ENCODE measurements at places on chromosomes 7 and 10. TPM values are rescaled to one million over a fixed set of nuclear protein-coding genes. Genes with fewer than 3 reads are reported as not detected.

Gene DKK1
- not detected for total RNA-seq

Gene WDR86
- 0.29 TPM for total RNA-seq

Gene CLEC2L
- total RNA-seq, result not detected

Gene TWIST1
- total RNA-seq, result 0.55 TPM

Gene SBDS
- 32.4 TPM for total RNA-seq

DNA sequence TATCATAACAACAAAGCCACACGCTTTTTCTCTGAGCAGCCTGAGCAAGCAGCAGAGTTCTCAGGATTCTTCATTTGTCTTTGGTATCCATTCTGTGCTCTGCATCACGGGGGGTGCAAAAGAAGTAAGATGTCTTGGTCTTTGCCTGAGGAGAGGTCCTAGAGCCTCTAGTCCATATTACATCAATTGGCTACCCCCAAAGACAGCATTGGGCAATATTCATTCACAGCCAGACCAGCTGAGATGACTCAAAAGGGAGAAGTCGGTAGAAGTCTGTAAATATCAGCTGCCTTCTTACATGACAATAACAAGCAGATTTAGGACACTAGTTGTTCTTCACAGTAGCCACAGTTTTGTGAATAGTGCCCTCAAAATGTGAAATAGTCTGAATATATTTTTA, 66.6 kb downstream of the FZD1 start:
- no peaks in the 10 kb centered on the region for H3K27me3 ChIP-seq
- H3K4me1 ChIP-seq, result no peaks in the 10 kb centered on the region
- no peaks in the 10 kb centered on the region for H3K36me3 ChIP-seq
- no peak for DNase-seq
- no peak overlapping the region for H3K4me3 ChIP-seq

- H3K36me3 ChIP-seq, result peaks cover 3% of the 10 kb centered on the region
- H3K27me3 ChIP-seq, result no peaks in the 10 kb centered on the region
- peak overlapping the region; percentile 83 for H3K27ac ChIP-seq
- peaks cover 18% of the 10 kb centered on the region for H3K4me1 ChIP-seq
- peak overlapping the region; percentile 96 for H3K4me3 ChIP-seq
- peak; percentile 45 for DNase-seq
Observed at GRCh38 chr7:33130184-33130583, 820 bp downstream of the BBS9 start.

All from activated CD8-positive, alpha-beta memory T cell treated with anti-CD3 and anti-CD28 coated beads, Interleukin-2, amount 10 ng/mL, durations not matched to agents 7 days and 5 days (primary cell).